ENCODE measurements at places on chromosomes 13 and 19.

- H3K36me3 ChIP-seq: peaks cover 58% of the 10 kb centered on the region
- peaks cover 54% of the 10 kb centered on the region for H3K4me1 ChIP-seq
- H3K4me3 ChIP-seq: peak overlapping the region; percentile 93
- H3K27me3 ChIP-seq: no peaks in the 10 kb centered on the region
- peak; percentile 86 for DNase-seq
Measured at GRCh38 chr19:47109541-47110375, 3.8 kb downstream of the ZC3H4 start.

GRCh38 chr13:90787007-90787406 lies 560.5 kb upstream of the MIR17HG start:
- H3K27ac ChIP-seq: no peak overlapping the region
- no peak for DNase-seq
- H3K4me1 ChIP-seq: no peaks in the 10 kb centered on the region
- no peaks in the 10 kb centered on the region for H3K36me3 ChIP-seq
- no peaks in the 10 kb centered on the region for H3K27me3 ChIP-seq

DNA sequence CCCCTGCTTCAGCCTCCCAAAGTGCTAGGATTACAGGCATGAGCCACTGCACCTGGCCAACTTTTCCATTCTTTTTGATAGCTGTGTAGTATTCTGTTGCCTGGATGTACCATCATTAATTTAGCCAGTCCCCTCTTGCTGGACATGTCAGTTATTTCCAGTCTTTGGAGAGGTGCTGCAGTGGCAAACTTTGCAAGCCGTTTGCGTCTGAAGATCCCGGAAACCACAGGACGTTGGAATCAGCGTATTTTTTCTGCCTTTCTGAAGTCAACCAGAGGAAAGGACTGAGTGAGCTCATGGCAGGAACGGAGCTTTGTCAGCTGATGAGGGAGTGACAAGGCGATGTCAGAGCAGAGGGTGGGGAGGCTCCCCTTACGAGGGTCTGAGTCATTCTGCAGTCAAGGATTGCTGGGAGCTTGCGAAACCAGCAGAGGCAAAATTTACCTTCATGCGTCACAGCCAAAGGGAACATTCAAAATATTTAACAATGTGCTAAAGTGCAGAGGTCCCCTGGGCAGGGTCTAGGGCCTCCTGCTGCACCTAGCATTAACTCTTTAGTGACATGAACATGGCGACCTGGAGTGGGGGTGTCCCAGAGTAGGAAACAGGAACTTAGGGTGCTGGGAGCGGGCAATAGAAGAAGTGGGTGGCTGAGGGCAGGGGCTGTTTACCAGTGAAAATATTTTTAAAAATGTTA lies 5.6 kb downstream of the C5AR1 start:
- no peak overlapping the region for H3K27ac ChIP-seq
- peak; percentile 63 for DNase-seq
- H3K36me3 ChIP-seq: no peaks in the 10 kb centered on the region
- H3K27me3 ChIP-seq: peaks cover 17% of the 10 kb centered on the region
- no peak overlapping the region for H3K4me3 ChIP-seq

- no peaks in the 10 kb centered on the region for H3K4me1 ChIP-seq
- H3K4me3 ChIP-seq: no peak overlapping the region
- H3K27me3 ChIP-seq: no peaks in the 10 kb centered on the region
- no peak for DNase-seq
Measured at GRCh38 chr13:100115693-100116254, 26.9 kb downstream of the PCCA start.

DNA sequence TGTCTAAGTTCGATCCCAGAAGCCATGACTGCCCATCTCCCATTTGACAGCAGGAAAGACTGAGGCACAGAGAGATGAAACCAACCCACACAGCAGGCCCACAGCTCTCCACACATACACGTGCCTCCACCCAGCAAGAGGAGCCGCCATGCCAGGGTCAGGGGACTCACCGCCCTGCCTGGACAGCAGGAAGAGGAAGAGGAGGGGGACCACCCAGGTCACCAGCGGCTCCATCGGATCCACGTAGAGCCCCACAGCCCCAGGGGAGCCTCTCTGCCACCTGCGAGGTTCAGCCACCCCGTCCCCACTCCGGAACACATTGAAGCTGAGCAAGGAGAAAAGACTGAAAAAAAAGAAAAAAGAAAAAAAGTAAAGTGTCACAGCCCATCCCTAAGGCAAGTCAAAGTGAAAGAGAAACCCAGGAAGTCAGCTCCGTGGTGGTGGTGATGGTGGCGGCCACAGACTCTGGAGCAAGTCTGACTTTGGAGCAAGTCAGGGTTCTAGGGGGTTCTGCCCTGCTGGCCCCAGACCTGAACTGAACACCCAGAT lies at the start of gene IL12RB1:
IL12RB1 (minus strand) TSS at position 345 of the 549 bp plus-strand sequence; CDS start at position 234, 111 bp downstream.
- H3K27me3 ChIP-seq: no peaks in the 10 kb centered on the region
- peak; percentile 82 for DNase-seq
- peak within 1 kb of the TSS; percentile 93 for H3K27ac ChIP-seq
- peaks cover 11% of the 10 kb centered on the region for H3K36me3 ChIP-seq
- peak within 1 kb of the TSS; percentile 83 for H3K4me3 ChIP-seq
- peaks cover 74% of the 10 kb centered on the region for H3K4me1 ChIP-seq

DNA sequence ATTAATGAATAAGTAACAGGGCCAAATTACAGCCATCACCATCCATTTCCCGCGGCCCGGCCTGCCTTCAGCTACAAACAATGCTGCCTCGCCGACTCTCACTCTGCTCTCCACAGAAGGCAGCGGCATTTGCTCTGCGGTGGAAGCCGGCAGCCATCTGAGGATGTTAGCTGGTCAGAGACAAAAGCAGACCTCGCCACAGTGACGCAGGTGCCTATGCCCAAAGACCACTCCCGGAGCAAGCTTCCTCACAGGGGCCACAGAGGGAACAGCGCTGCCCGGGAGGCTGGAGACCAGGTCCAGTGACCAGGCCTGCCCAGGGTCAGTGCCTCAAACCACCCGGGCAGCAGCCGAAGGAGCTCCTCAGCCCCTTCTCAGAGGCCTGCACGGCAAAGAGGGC lies 16.4 kb downstream of the PEPD start:
- no peak overlapping the region for H3K4me3 ChIP-seq
- no peak overlapping the region for H3K27ac ChIP-seq
- H3K4me1 ChIP-seq: no peaks in the 10 kb centered on the region
- H3K36me3 ChIP-seq: peaks cover 3% of the 10 kb centered on the region
- H3K27me3 ChIP-seq: no peaks in the 10 kb centered on the region

GRCh38 chr19:39038098-39038497 lies 5.7 kb upstream of the FBXO27 start:
- H3K36me3 ChIP-seq: no peaks in the 10 kb centered on the region
- peak; percentile 41 for DNase-seq
- H3K4me3 ChIP-seq: no peak overlapping the region
- no peak overlapping the region for H3K27ac ChIP-seq

DNA sequence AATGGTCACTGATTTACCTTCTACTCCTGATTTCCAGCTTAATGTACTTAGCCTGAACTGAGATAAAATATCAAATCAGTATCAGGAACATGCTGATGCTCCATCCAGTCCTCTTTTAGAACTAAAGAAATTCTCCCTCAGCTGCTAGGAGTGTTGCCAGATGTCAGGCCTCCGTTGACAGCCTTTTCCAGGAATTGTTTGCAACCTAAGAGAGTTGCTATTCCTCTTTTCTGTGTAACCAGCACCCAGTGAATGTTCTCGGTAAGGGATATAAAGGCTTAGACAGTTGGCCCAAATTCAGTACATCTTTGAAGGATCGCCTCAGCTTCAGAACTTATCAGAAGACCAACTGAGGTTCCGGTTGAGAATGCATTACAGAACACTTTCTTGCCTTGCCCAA lies 559.0 kb downstream of the PCDH17 start:
- no peak overlapping the region for H3K4me3 ChIP-seq
- no peak overlapping the region for H3K27ac ChIP-seq
- H3K4me1 ChIP-seq: no peaks in the 10 kb centered on the region
- no peaks in the 10 kb centered on the region for H3K36me3 ChIP-seq
- no peak for DNase-seq
- no peaks in the 10 kb centered on the region for H3K27me3 ChIP-seq

GRCh38 chr13:104289400-104289799 lies 1223.2 kb upstream of the SLC10A2 start:
- H3K36me3 ChIP-seq: no peaks in the 10 kb centered on the region
- H3K27me3 ChIP-seq: no peaks in the 10 kb centered on the region
- H3K27ac ChIP-seq: no peak overlapping the region
- no peak for DNase-seq

- no peaks in the 10 kb centered on the region for H3K4me1 ChIP-seq
- no peaks in the 10 kb centered on the region for H3K27me3 ChIP-seq
- no peaks in the 10 kb centered on the region for H3K36me3 ChIP-seq
- H3K4me3 ChIP-seq: no peak overlapping the region
- H3K27ac ChIP-seq: no peak overlapping the region
- DNase-seq: no peak
Measured at GRCh38 chr19:34644991-34645461, 31.9 kb downstream of the SCGB2B2 start.

Data from activated CD4-positive, alpha-beta T cell treated with anti-CD3 and anti-CD28 coated beads for 36 hours (primary cell).